NCI-H1436 treated with DMSO at 0.1 percent for 48 hours (cell line): ENCODE measurements at places on chromosomes 11 and 22.

DNA sequence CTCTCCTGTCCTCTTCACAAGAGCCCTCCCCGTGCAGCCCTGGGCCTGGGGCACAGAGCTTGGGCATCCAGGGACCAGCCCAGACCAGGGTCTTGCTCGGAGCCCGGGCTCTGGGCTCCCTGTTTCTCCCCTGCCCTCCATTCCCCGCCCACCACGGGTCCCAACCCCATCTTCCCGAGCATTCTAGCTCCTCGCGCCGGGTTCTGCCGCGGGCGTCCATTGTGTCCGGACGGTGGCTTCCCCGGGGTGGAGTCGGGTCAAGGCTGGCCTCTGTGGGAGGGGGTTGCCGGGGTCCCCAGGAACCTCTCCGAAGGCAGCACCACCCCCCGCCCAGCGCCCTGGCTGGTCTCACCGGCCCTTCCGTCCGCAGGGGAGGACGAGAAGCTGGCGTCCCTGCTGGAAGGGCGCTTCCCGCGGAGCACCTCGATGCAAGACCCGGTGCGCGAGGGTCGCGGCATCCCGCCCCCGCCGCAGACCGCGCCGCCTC lies 18.1 kb upstream of the ACR start:
- no peak for DNase-seq

DNA sequence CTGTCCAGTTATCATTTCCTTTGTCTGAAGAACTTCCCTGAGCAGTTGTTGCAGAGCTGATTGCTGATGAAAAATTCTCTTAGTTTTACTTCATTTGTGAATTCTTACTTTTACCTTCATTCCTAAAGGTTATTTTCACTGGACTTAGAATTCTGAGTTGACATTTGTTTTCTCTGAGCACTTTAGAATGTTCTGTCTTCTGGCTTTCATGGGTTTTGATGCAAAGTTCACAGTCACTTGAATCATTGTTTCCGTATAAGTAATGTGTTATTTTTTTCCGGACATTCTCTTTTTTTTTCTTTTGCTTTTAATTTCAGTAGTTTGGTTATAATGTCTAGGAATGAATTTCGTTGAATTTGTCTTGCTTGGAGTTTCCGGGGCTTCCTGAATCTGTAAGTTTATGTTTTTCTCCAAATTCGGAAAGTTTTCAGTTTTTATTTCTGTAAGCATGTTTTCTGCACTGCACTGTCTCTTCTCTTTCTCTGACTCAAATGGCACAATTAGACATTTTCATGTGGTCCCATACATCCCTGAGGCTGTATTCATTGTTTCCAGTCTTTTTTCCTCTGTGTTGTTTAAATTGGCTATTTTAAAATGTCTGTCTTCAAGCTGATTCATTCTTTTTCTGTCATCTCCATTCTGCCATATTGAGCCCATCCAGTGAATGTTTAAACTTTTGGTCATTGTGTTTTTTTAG lies 68.5 kb upstream of the NARS2 start:
- DNase-seq, result no peak

GRCh38 chr11:125513705-125514265 lies 17.7 kb upstream of the FEZ1 start:
- no peak for DNase-seq

GRCh38 chr11:128727796-128728431 lies 34.0 kb downstream of the FLI1 start:
- no peak for DNase-seq

DNA sequence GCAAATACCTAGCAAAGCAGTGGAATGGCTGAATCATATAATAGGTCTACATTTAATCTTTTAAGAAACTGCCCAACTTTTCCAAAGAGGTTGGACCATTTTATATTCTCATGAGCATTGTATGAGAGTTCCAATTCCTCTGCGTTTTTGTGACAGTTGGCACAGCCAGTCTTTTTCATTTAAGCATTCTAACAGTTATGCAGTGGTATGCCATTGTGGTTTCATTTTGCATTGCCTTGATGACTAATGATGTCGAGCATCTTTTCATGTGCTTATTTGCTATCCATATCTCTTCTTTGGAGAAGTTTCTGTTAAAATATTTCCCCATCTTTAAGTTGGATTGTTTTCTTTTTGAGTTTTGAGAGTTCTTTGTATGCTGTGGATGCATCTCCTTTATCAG lies 38.7 kb downstream of the EIF3F start:
- no peak for DNase-seq

DNA sequence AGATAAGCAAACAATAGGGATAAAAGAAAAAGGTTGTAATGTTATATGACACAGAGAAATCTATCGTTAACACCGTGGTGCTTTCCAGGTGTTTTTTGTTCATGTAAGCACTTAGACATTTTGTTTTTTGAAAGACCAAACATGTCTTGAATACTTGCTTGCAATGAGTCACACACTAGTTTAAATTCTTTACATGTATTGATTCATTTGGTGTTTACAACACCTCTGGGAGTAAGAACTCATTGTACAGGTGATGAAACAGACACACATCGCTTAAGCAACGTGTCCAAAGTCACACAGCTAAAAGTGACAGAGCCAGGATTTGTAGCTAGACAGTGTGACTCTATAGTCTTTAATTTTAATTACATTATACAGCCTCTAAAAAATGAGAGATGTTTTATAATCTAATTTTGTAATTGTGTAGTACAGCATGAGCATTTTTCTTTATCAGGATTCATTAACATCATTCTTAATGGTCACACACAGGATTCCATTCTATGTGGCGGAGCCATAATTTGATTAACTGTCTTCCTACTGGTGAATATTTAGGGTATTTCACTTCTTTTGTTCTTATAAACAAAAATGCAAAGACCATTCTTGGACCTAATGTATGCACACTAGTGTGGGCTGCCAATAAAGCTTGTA lies 148.8 kb downstream of the DBX1 start:
- peak; percentile 43 for DNase-seq

GRCh38 chr11:121337740-121338272 lies 45.2 kb downstream of the SC5D start:
- DNase-seq, result no peak

- no peak for DNase-seq
These were observed 77.9 kb downstream of the CWC15 start for GRCh38 chr11:94895451-94895850.

DNA sequence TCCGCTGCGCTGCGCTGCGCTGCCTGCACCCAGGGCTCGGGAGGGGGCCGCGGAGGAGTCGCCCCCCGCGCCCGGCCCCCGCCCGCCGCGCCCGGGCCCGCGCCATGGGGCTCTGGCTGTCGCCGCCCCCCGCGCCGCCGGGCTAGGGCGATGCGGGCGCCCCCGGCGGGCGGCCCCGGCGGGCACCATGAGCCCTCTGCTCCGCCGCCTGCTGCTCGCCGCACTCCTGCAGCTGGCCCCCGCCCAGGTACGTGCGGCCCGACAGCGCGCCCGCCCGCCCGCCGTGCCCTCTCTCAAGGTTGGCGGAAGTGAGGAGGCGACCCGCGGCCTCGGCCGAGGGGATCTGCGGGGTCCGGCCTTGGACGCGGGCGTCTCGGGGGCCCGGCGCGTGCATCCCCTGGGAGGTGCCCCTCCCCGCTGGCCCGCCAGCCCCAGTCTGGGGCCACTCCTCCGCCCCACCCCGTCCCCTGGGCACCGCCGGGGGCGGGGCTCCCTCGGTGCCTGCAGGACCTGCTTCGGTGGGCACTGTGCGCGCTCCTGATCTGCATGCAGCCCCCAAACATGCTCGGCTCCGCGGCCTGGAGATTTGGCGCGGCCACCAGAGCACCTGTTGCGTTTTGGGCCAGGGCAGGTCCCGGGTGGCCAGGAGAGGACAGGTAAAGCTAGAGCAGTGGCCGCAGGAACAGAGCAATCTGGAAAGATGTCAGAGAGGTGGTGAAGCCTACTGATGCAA lies 429 bp downstream of the VEGFB start:
- no peak for DNase-seq

GRCh38 chr11:2168286-2169004 lies 3.2 kb downstream of the TH start:
- no peak for DNase-seq

GRCh38 chr11:86814775-86815174 lies 14.4 kb downstream of the PRSS23 start:
- no peak for DNase-seq

- DNase-seq, result no peak
These were observed 4.2 kb downstream of the ZP1 start for GRCh38 chr11:60871378-60872061.

DNA sequence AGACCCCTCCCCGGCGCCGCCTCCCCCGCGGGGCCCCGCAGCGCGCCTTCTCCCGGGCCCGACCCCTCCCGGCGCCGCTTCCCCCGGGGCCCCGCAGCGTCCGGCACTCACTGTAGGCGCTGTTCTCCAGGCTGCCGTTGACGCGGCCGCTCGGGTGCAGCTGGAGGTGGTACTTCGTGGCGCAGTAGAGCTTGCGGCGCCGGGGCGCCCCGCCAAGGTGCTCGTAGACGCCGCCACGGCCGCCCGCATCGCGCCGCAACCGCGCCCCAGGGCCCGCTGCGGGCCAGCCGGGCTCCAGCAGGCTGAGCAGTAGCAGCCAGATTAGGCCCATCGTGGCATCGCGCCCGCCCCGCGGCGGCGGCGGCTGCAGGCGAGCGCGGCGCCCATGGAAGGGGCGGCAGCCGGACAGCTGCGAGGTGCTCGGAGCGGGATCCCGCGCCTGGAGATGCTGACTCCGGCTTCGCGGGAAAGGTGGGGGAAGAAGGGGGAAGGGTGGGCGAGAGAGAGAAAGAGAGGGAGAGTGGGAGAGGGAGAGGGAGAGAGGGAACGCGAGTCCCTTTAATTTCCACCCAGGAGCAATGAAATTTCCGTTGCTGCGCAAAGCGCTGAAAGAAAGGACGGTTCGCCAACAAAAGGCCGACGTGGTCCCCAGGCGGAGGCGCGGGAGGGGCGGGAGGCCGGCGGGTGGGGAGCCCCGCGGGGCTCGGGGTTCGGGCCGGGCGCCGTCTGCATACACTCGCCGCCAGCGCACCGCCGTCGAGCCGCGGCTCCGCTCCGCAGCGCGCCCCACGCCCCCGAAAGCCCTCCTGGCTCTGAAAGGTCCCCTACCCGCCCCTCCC lies at the start of gene FGF3:
FGF3 (minus strand) TSS at position 814 of the 839 bp plus-strand sequence; CDS start at position 331, 483 bp downstream.
- DNase-seq, result no peak

DNA sequence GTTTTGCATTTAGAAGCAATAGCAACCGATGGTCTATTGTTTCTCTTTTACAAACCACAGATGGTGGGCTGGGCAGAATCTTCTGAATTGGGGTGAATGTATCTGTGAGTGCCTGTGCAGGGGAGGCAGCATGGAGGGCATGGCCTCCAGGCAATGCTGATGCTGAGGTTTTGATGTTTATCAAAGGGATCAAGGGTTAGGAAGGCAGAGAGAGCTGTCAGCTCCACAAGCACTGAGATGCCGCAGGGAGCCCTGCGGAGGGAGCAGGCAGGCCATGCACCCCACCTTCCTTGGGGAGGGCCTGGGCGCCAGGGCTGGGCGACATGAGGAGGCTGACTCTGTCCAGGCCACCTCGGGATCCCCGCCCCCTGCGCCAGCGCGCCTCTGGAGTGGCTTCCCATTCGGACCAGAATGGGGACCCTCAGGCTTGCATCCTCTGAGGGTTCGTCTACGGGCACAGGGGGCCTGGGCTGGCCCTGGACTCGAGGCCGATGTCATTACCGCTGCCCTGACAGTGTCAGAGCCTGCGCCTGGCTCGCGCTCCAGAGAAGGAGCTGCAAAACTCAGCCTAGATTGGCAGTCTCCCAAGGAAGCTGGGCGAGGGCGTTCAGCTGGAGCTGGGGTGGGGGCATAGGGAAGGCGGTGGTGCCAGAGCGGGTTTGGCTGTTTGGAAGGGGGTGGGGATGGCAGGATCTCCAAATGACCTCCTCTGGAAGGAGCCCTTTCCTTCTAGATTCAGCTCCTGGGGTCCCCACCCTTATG lies 13.9 kb upstream of the TH start:
- DNase-seq, result no peak

DNA sequence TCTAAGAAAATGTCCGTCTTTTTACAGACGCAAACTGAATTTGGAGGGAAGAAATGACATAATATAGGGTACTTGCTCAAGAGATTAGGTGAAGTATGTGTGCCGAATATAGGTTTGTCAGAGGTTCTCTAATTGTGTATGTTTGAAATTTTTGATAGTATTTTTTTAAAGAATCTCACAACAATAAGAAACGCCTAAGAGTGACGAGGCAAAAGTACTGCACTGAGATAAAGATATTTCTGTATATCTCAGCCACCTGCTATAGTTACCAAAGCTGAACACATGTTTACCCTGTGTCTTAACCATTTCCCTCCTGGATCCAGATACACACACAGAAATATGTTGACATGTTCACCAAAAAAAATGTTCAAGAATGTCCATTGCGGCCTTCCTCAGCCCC lies 92.0 kb downstream of the PRMT3 start:
- no peak for DNase-seq

DNA sequence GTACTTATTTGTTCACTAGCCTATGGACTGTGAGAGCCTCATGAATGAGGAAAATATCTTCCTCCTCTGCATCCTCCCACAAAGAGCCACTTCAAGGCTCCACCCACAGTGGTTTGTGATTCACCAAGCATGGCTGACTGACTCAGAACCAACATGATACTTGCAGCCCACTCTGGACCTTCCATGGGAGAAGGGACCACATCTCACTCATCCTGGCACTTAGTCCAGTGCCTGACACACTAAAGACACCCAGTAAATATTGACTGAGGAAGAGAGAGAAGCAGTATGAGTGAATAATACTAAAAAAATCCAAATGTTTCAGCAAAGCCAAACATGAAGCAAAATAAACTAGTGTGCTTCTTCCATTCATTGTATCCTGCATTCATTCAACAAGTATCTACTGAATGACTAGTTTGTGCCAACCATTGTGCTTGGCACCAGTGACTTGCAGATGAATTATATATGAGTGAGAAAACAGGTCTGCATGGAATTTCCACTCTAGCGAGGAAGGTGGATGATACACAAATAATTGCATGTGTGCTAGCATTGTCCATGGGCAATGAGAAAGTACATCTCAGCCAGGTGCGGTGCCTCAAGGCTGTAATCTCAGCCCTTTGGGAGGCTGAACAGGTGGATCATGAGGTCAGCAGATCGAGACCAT lies 54.9 kb upstream of the BLID start:
- DNase-seq, result no peak

DNA sequence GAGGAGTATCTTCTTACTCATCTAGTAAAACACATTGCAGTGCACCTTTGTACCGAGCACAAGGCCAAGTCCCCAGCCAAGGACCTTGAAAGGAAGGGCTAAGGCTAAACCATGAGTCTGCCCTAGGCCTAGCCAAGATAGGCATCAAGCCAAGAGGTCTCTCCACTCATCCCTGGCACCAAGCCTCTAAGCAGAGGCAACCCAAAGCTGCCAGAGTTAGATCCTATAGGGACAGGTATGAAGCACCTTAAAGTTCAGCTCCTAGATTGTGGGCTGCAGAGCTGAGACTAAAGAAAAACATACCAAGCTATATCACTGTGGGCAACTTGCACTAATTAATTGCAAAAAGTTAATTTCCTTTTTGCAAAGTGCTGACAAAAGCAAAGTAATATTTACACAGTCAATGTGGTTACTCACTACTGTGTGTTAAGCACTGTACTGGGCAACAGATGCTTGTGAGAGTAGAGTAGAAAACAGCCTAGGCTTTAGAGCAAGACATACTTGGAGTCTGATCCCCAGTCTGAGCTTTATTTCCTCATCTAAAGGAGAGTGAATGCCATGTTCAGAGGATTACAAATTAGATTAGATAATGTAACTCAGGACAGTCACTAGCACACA lies 7.2 kb downstream of the COA4 start:
- no peak for DNase-seq
